NCI-H226 (cell line): ENCODE measurements at places on chromosomes 7 and 10.
A peak's percentile ranks its signal among the peaks of the same experiment; 100 is the strongest.

DNA sequence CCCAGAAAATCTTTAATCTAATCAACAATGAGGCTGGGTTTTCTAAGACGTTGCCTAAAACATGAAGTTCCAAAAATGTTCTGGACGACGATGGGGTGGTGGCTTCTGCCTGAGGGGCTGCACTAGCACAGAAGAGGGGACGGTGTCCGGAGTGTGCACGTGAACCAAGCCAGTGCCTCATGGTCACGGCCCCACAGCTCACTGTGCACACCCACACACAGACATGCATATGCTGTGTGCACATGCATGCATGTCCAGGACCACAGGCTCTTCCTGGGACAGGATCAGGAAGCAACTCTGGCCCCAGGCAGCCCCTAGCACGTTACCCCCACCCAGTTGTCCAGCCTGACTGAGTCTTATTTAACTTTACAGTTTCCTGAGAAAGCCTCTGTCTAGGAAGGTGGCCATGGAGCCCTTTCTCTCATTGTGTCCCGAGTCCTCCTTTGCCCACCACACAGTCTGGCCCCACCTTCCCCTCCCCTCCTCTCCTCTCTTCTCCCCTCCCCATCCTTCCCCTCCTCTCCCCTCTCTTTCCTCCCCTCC, 100.8 kb downstream of the DNAJB6 start:
- no peak for DNase-seq

DNA sequence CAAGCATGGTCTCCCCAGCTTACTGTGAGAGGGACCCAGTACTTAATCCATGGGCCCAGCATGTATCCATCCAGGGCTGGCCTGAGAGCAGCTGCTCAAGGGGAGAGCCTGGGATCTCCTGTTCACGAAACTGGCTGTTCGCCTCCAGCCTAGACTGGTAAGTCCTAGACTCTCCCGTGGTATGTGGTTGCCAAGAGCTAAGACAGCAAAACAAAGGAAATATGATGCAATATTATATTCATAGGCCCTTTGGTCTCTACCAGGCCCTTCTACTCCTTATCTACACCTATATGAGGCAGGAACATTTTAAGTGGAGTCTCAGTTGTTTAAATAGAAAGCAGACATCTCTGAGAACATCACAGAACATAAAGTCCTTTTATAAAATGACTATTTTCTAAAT, 28.9 kb upstream of the STK17A start:
- peak; percentile 96 for DNase-seq

GRCh38 chr7:6546498-6547251, 4.6 kb downstream of the GRID2IP start:
- no peak for DNase-seq

- DNase-seq: no peak
Observed at GRCh38 chr10:75487755-75488125, 56.3 kb downstream of the LRMDA start.

- DNase-seq: no peak
Observed at GRCh38 chr10:79164075-79164474, 95.3 kb downstream of the ZMIZ1 start.

- peak; percentile 95 for DNase-seq
Observed at GRCh38 chr10:52486840-52487611, 172.9 kb downstream of the DKK1 start.

GRCh38 chr7:80210400-80210799, 75.8 kb downstream of the GNAI1 start:
- DNase-seq: no peak

DNA sequence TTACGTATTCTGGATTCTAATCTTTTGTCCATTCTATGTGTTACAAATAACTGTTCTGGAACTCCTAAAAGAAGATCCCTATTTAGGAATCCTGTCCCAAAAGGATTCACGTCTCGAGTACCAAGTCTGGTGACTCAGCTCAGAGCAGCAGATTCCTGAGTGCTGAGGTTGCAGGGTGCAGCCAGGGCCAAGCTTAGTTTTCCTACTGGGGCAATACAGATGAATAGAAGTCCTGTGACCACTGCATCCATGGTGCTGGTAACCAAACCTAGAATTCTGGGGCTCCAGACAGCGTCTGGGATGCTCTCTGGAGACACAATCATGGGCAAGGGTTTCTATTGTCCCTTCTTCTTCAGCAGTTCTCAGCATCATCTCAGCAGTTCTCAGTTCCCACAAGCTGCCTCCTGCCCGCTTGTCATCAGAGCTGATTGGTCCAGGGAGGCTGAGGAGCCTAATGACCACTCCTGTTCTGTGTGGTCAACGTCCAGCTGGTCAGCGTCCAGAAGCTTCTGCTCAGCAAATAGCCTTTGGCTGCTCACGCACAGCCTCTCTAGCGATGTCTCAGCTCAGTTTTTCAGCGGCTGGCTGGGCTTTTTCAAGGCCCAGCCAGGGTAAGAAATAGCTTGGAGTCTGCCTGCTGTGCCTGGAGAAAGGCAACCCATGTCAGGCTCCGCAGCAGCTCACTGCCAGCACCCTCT, 50.4 kb upstream of the C7orf33 start:
- DNase-seq: peak; percentile 70

GRCh38 chr10:130777507-130778165, 533.9 kb downstream of the TCERG1L start:
- DNase-seq: no peak

- no peak for DNase-seq
Observed at GRCh38 chr7:39294022-39294421, 272.2 kb upstream of the YAE1 start.

GRCh38 chr10:16393271-16393858, 43.4 kb upstream of the PTER start:
- DNase-seq: no peak

DNA sequence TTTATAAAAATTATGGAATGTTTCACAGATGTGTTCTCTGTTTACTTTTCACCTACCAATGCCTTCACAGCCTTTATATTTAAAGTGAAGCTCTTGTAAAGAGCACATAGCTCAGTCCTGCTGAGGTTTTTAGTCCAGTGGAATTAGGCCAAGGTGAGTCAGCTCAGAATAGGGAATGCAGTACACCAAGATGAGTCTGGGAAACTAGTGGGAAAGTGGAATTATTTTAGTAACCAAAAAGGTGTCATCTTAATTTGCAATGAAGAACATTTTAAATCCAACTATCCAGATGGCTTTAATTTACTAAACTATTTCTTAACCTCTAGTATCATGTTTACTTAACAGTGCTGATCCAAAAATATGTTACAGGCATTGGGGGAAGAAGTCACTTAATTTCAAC, 236.3 kb upstream of the CTBP2 start:
- peak; percentile 3 for DNase-seq

DNA sequence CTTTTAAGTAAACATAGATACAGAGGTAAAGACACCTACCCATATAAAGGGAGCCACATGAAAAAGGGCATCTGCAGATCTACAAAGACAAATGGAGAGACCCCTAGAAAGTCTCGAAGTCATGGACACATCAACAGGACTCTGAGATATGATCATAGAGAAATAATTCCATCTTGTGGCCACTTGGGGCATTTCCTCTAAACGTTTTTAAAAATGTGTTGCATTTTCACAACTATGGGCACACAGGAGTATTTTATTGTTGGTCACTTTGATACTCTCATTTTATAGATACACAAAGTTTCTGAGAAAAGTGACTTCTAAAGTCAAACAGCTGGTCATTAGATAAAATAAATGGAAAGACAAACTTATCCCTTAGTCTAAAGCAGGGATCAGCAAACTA, 87.1 kb downstream of the CRTAC1 start:
- no peak for DNase-seq

DNA sequence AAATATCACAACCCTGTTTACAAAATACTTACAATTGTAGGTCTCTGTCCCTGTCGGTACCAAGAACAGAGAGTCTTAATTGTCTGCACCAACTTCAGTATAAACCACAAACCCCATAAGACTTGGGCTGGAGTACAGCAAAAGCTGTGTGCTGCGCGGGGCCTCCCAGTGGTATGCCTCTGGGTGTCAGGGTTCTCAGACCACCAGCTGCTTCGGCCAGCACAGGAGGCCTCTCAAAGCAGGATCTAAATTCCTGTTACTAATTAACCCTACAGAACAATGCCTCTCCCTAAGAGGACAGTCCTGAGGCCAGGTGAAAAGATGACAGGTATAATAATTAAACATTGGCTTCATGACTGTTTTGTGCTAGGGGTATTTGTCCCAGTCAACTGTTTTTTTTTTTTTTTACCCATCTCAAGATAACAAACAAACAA, 957 bp upstream of the SVIL start:
- DNase-seq: no peak

DNA sequence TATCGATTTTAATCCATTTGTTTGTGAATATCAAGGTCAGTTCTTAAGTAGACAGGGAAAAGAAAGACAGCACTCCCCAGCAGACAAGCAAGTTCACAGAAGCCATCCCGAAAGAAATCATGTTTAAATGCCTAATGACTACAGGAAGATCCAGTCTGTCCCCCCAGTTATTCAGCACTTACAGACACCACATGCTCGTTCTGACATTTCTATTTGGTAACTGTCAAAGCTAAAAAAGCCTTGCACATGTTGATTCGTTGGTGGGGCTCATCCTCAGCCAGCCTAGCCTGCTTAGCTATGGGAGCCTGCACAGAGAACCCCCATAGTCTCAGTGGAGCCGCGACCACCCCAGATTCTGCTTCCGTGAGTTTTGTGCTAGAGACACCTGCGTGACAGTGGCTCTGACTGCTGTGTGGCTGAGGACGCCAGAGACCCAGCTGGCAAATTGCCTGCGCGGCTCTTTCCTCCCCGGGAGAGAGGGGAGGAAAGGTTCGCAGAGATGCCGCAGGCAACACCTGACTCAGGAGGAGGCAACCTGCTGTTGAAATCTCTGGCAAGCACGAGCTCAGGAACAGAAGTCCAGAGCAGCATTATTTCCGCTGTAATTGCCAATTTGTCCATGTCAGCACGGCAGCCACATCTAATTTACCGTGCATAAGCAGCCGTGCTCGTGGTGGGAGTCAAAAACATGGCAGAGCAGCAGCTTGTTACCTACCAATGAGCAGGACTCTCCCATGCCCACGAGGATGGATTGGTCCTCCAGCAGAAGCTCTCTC, 194.2 kb downstream of the GPAM start:
- no peak for DNase-seq
